ENCODE measurements at places on chromosomes 2 and 18. TPM values are rescaled to one million over a fixed set of nuclear protein-coding genes. Genes with fewer than 3 reads are reported as not detected.

GRCh38 chr2:191148281-191148680 lies 2.5 kb downstream of the STAT4 start:
- no peak for DNase-seq

- DNase-seq = no peak
These were observed 184.4 kb downstream of the TNS1 start for GRCh38 chr2:217818293-217818850.

DNA sequence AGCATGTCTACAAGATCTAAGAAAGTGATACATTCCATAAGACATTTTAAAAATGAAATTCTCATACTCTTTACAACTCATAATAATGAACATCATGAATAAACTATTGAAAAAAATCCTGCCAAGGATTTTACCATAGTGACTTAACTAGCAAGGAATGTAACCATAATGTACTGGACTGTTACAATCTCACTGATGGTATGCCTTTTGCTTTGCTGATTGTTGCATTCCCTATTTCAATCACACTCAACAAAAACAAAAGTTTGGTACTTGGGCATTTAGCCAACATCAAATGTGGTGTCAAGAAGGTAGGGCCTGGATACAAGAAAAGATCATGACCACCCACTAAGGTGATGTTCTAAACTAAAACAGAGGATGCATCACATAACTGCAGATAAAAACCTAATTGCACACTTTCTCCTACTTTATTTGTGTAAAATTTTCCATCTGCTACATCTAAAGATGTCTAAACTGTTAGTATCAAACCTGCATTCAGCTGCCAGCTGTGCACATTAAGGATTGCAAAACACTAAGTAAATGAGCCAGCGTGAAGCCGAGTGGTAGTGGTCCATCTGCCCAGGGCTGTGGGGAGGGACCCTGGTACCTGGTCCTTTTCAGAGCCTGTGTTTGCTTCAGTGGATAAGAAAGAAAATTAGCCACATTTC lies 564.4 kb downstream of the ZEB2 start:
- no peak for DNase-seq

DNA sequence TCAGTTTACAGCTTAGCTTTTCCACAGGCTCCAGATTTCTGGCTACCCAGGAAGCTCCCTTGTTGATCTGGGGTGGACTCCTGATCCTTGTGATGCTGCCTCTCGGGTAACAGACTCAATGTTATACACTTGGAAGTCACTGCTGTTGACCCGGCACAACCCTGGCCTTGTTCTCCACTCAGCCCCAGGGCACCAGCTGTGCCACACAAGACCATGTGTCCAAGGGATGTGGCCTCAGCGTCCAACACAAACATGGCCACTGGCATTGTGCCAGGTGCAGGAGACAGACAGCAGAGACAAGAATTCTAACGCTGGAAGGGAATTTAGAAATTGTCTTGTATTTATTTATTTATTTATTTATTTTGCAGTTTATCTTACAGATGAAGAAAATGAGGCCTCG lies 39.0 kb upstream of the PPP4R1 start:
- DNase-seq = no peak

- no peak for DNase-seq
These were observed 150.0 kb upstream of the COL3A1 start for GRCh38 chr2:188824125-188824524.

FASTKD2 gene
- 6.5 TPM for polyA plus RNA-seq

RBKS gene
- 29.2 TPM for polyA plus RNA-seq

C1GALT1C1L gene
- polyA plus RNA-seq = not detected

AMER3 gene
- polyA plus RNA-seq = 0.45 TPM

AQP4 gene
- polyA plus RNA-seq = 1.6 TPM

Data from small intestine (tissue), 16 donors.